ENCODE measurements at places on chromosomes 6 and 20. TPM values are rescaled to one million over a fixed set of nuclear protein-coding genes. Genes with fewer than 3 reads are reported as not detected.

Gene PRSS16
- total RNA-seq: not detected

Gene CFB
- 1.2 TPM for total RNA-seq

Gene NQO2
- total RNA-seq: 18.6 TPM

Gene PET117
- total RNA-seq: 7.8 TPM

Gene GTSF1L
- not detected for total RNA-seq

Gene BANF2
- not detected for total RNA-seq

Gene ABCC10
- total RNA-seq: 21.1 TPM

Gene LAMP5
- 0.98 TPM for total RNA-seq

Gene ADGB
- total RNA-seq: not detected

Gene RAMACL
- 6.2 TPM for total RNA-seq

Gene NOTCH4
- 53.6 TPM for total RNA-seq

Gene TCP11
- total RNA-seq: not detected

Gene CLPSL1
- not detected for total RNA-seq

Gene APOBEC2
- not detected for total RNA-seq

Data from vein endothelial cell (primary cell).